ENCODE measurements at places on chromosomes 2 and 18.

DNA sequence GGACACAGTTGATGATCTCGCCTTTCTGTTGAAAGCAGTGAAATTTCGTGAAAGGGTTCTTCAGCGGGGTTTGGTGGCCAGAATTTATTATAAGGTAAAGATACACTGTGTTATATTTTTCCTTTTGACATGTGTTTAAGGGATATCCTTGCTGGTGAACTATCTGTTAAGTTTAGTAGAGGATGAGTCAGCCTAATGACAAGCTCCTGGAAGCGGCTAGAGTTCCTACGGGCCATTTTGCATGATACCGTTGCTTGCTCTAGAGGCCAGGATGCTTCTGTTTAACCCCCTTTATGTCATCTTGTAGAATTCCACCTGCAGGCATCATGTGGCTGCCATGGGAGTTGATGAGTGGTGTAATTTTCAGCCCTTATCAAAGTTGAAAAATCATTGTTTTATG lies 124.8 kb upstream of the BCL2L11 start:
- no peak for DNase-seq

DNA sequence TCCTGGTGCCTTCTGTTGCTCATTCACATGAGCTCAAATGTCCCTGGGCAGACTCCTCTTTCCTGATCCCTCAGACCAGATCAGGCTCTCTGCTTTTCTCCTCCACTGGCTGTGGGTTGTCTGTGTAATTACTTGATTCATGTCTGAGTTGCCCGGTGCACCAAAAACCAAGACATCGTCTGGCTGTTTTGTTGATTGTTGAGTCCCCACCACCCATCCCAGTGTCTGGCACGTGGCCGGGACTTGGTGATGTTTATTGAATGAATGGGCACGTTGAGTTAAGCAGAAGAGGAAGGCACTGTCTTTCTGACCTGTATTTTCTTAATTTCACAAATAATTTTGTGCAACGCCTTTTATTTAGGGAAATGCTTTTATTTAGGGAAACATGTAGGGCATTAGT lies 499.1 kb upstream of the HS6ST1 start:
- DNase-seq = no peak

- DNase-seq = no peak
Observed at GRCh38 chr2:72135921-72136320, 11.7 kb downstream of the CYP26B1 start.

- DNase-seq = no peak
Observed at GRCh38 chr2:162012565-162013058, 61.4 kb downstream of the DPP4 start.

GRCh38 chr2:43184339-43184895 lies 42.0 kb downstream of the ZFP36L2 start:
- peak; percentile 78 for DNase-seq

GRCh38 chr2:26884486-26884885 lies 36.6 kb downstream of the DPYSL5 start:
- no peak for DNase-seq

DNA sequence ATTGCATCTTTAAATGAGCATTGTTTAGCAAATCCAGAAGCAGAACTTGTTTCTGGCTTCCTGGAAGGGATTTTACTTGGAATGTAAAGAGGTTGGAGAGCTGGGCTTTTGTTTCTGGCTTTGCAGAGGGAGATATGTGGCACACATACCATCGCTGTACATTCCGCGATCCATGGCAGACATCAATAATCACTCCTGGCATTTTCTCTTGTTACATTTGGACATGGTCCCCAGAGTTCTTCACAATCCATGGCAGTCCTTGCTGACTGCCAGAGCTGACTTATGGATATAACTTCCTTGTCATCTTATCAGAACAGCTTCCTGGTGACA lies 445.6 kb upstream of the SPRED2 start:
- DNase-seq = no peak

DNA sequence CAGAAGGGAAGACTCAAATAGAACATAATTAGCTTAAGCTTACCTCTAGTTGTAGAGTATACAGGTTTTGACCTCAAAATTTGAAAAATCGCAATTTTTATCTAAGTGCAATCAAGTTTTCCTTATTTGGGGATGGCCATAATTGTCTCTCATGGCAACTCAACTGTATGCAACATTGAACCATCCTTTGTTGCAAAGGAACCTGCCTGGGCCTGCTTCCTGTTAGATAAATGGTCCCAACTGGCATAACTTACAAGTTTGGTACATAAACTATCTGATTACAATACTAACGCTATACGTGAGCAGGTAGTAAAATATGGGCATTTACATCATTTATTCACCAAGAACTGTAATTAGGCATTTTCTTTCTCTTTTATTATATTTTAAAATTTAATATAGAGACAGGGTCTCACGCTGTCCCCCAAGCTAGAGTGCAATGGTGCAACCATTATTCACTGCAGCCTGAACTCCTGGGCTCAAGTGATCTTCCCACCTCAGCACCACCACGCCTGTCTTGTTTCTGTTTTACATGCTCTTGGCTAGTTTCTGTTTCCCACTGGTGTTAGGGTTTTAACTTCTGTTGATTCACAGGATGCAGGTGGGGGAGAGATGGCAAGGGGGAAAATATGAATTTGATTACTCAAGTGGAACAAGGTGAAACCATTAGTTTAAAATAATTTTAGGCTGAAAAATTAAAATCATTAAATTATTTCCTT lies 55.3 kb upstream of the B3GNT2 start:
- no peak for DNase-seq

DNA sequence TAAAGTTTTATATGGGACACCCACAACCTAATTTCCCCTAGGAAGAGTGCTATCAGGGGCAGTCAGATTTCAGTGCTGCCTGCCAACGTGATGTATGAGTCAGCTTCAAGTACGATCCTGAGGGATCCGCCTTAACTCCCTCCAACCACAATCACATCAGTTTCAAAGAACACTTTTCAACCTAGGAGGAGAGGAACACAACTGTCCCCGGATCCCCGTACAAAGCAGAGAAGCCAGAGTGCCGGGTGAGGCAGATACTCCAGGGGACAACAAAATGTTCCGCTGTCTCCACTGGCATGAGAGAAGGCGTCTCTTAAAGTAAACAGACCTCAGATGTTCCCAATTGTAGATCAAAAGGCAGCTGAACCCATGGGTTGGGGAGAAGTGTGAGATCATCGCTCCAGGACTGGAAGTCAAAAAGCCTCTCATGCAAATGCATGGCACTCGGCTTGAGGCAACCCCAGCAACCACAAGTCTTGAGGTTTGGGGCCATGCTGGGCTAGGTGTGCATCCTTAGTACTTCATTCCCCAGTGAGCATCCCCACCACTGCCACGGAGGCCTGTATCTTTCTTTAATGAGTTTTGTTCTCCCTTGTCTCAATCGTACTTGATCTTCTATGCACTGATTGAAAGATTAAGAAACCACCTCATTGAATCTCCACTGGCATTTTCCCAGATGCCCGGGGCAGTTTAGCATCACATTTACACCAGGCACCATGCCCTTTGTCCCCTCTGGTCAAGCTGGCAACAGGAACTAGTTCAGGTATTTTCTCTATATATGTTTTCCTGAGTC lies 91.0 kb upstream of the CCBE1 start:
- no peak for DNase-seq

DNA sequence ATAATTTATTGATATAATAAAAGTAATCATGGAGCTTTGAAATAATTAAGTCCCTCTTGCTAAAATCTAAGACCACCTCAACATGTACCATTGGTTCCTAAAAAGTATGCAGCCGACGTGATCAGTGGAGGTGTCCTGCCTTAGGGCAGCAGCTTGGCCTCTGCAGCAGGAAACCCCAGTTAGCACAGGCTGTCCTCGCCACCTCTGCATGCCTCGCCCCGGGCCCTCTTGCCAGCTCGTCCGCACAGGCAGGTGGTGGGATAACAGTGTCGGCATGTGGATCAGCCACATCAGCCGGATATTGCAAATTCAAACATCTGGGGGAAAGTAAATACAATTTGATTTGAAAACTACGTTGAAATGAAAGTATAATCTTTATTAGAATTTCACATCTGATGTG lies 22.9 kb downstream of the COA5 start:
- no peak for DNase-seq

- no peak for DNase-seq
Observed at GRCh38 chr18:23861805-23862470, 152.6 kb upstream of the TTC39C start.

GRCh38 chr2:175575346-175576258 lies 394.1 kb upstream of the ATP5MC3 start:
- peak; percentile 1 for DNase-seq

- no peak for DNase-seq
Observed at GRCh38 chr2:58508006-58508405, 266.9 kb upstream of the FANCL start.

DNA sequence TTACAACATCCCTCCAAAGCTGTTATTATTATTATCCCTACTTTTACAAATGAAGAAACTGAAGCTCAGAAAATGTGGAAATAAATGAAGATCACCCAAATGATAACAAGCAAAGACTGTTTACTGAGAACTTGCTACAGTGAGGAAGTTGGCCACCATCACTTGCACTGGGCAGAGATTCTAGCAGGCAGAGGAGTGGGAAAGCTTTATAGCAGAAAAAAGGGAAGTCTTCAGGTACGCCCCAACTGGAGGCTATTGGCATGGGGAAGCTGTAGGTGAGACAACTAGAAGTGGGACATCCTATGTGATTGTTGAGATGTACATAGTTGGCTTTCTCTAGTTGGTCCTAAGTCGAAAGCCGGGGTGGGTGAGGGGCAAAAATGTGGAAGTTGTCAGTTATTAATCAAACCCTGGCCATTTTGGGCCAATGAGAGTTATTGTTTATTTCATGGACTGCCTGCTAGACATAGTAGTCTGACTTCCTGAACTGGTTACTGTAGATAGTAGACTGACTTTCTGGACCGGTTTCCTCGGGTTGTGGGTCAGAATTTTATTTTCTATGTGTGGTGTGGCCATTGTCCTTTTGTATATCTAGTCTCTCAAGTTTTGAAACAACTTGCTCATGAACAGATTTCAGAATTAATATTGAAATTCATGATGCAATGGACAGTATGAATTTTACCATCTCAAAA lies 40.2 kb upstream of the STAT4 start:
- no peak for DNase-seq

- DNase-seq = peak; percentile 75
Observed at GRCh38 chr2:27262379-27263286, at the start of gene SLC30A3. Gene SLC30A3, minus strand, starts transcription at chr2:27263047. Its CDS starts 141 bp downstream, at chr2:27262906.

DNA sequence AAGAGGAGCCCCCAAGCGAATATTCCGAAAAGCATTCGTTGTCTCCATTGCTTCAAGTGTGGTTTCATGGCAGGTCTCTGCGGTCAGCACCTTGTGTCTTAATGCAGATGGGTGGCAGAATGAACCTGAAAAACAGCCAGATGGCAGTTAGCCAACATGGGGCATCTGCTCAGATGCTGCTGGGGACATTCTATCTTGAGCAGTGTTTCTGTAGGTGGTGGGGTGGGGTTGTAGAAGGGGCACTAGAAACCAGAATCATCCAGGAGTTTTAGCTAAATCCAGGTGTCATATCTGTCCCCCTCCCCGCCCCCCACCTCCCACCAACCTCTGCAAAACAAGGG lies 42.1 kb downstream of the ST6GAL2 start:
- DNase-seq = no peak

- no peak for DNase-seq
Observed at GRCh38 chr2:95031076-95031725, 5.7 kb downstream of the MAL start.

GRCh38 chr18:57835904-57836303 lies 32.8 kb upstream of the ATP8B1 start:
- no peak for DNase-seq

GRCh38 chr2:223696719-223697118 lies 94.6 kb upstream of the SCG2 start:
- DNase-seq = no peak

- no peak for DNase-seq
Observed at GRCh38 chr2:24638568-24638967, 147.5 kb downstream of the NCOA1 start.

DNA sequence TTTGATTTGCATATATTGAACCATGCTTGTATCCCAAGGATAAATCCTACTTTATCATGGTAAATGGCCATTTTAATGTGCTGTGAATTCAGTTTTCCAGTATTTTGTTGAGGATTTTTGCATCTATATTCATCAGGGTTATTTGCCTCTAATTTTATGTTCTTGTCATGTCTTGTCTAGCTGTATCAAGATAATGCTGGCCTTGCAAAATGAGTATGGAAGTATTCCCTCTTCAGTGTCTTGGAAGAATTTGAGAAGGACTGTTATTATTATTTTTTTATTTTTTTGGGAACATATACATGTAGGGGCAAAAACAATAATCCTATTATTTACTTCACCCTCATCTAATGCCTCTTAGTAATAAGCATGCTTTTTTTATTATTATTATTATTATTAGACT lies 398.0 kb upstream of the KCNH7 start:
- DNase-seq = no peak

DNA sequence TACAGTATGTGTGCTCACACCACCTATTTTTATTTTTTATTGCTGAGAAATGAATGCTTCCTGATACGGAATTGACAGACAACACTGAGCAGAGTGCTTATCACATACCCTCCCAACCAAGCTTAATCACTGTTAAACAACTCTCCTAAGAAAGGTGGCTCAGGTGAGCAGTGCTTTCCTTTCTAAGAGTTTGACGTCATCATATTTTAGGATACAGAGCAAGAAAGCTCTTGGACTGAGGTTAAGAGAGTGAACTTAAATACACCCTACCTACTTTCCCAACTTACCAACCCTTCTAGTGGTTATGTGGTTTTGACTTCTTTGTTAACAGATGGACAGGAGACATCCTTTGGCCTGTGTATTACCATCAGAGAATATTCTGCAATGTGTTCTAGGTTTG lies 101.2 kb downstream of the NRXN1 start:
- DNase-seq = no peak

DNA sequence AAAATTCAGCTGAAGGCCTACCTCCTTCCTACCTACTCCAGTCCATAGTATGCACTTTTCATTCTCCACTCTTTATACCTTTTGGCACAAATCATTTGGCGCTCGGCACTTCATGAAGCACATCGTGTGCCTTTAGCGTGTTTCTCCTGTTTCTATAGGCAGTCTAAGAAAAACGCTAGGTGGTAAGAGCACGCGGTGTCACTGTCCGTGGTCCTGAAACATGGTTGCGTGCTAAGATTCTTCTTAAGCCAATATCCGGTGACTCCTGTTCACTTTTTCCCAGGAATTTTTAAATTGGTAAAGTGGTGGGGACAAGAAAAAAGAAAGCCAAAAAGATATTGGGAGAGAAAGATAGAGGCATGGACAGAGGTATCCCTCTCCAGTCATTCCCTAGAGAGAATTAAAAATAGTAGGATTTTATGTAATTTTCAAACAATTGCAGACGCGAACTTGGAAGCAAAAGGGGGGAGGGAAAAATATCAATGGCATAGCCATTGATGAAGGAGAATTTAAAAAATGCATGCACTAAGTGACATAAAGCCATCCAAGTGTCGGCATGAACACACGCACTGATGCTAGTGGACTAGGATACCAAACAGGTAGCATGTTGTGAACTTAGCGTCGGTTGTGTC lies 1.4 kb upstream of the CTNNA2 start:
- DNase-seq = peak; percentile 2
